ENCODE measurements at places on chromosomes 16 and 17. TPM values are rescaled to one million over a fixed set of nuclear protein-coding genes. Genes with fewer than 3 reads are reported as not detected.

The HS3ST6 gene
- total RNA-seq = not detected

- DNase-seq = no peak
Measured at GRCh38 chr17:62160816-62161215, 95.7 kb upstream of the MED13 start.

DNA sequence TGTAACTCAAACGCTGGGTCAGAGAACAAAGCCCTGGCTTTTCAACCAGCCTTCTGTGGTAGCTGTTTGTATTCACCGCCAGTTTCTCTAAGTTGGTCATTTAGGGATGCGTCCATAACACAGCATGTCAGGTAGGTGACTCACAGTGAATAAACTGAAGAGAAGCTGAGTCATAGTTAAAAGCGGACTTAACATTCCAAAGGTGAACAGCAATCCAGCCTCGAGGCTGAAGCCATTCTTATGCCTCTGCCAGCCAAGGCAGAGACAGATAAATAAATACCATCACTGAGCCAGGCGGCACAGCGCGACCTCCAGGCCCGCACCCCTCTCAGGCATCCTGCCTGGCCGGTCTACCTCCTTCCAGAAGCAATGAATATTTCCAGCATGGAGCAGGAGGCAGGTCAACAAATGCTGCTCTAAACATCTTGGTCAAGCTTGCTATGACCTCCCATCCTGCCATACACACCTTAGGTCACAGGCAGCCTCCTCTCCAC lies 12.4 kb upstream of the CACNG4 start:
- DNase-seq = peak; percentile 94

DNA sequence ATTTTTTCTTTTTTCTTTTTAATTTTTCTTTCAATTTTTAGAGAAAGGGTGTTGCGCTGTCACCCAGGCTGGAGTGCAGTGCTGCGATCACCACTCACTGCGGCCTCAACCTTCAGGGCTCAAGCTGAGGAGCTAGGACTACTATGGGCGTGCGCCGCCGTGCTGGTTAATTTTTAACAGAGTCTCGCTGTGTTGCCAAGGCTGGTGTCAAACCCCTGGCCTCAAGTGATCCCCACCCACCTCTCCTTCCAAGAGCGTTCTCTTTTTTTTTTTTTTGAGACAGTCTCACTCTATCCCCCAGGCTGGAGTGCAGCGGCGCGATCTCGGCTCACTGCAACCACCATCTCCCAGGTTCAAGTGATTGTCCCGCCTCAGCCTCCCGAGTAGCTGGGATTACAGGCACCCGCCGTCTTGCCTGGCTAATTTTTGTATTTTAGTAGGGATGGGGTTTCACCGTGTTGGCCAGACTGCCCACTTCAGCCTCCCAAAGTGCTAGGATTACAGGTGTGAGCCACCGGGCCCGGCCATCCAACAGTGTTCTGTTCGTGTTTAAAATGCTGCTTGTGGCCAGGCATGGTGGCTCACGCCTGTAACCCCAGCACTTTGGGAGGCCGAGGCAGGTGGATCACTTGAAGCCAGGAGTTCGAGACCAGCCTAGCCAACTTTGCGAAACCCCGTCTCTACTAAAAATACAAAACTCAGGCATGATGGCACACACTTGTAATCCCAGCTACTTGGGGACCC lies 14.5 kb upstream of the RPL13 start:
- DNase-seq = no peak

The KRT24 gene
- not detected for total RNA-seq

DNA sequence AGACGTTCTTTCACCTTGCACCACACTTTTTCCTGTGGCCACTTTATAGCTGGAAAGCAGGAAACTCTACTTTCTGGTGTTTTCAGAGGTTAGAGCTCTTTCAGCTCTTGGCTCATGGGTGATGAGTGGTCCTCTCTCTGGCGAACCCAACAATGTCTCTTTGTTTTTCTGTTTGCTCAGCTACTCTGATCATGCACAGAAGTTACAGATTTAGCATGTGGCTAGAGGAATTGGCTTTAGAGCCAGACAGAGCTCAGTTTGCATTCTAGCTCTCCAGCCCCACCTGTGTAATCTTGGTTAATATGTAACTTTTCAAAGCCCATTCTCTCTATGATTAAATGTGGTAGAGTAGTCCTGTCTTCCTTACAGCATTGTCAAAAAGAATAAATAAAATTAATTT lies 225.2 kb downstream of the HAPSTR1 start:
- no peak for DNase-seq
